ENCODE measurements at places on chromosomes 13 and 19.

GRCh38 chr19:36527873-36528193 is 238 bp downstream of the ZNF260 start:
- no peak for DNase-seq

DNA sequence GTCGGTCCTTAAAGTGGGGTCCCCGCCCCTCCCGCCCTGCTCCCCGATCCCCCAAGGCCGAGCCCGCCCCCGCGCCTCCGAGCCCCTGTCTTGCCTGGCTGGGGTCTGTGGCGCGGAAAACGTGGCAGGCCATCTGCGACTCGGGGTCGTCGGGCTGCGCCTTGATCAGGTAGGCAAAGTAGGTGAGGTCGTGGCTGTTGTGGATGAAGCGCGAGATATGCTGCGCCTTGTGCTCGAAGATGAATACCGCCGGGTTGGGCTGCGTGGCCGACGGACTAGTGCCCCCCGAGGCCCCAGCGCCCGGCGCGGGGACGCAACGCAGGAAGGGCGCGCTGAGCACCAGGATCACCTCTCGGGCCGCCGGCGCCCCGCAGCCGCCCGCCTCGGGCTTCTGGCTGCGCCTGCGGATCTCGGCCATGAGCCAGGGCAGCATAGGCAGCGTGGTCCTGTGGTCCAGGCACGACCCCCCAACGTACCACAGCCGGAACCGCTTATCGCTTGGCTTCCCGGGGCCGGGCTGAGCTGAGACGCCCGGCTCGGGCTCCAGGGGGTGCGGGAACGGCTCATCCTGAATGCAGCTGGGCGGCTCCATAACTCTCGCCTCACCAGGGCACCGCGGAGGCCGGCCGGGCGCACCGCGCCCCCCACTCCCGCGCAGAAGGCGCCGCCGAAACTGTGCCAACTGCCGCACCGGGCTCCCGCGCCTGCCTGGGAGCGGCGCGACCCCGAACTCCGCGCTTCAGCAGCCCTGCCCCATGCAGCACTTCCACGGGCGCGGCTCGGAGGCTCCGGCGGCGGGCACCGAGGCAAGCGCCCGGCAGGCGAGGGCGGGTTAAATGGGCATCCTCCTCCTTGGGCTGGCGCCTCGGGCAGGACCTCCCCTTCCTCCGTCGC is 546 bp downstream of the TBC1D4 start:
- DNase-seq = peak; percentile 49

GRCh38 chr13:106488076-106488475 is 47.4 kb downstream of the EFNB2 start:
- DNase-seq = no peak

GRCh38 chr19:5330307-5330720 is 10.3 kb downstream of the PTPRS start:
- DNase-seq = no peak

DNA sequence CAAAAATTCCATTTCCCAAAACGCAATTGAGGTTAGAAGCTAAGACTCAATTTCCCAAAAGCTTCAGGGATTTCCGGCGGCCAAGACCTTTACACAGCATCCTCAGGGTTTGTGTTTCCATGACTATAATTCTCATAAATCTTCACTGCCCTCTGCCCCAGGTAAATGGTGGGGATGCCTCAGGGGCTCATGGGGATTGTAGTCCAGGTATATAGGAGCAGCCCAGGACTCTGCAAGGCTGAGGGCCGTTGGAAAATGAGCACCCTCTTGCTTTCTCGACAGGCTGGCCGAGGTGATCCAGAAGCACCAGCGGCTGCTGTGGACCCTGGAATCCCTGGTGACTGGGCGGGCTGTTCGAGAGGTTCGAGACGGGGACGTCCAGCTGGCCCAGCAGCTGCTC is 6.4 kb downstream of the ALDH16A1 start:
- no peak for DNase-seq

GRCh38 chr13:114004420-114005205 is 30.7 kb upstream of the C13orf46 start:
- DNase-seq = no peak

GRCh38 chr19:7911508-7912143 is 3.0 kb upstream of the TGFBR3L start:
- DNase-seq = no peak
